ENCODE measurements at places on chromosomes 2 and 18.

- no peak for DNase-seq
Measured at GRCh38 chr18:72613534-72613930, 69.4 kb upstream of the CBLN2 start.

- no peak for DNase-seq
Measured at GRCh38 chr18:31190919-31191318, 28.3 kb upstream of the DSC1 start.

DNA sequence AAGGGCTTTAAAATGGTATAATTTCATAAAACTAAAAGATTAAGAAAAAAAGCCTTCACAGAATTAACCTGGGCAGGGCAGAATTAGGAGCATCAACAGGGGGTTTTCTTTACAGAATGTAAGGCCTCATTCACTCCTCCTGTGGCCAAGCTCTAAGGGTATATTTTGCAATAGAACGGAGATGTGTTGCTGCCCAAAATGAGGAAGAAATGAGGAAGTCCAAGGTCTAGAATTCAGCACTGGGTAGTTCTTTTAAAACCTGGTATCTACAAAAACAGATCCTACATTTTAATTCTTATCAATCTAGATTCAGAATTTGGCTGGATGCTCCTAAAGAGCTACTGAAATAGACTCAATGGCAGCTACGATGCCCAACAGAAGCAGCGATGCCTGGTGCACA lies 101.8 kb downstream of the AKAIN1 start:
- DNase-seq, result no peak

- DNase-seq, result no peak
Measured at GRCh38 chr2:111042772-111043771, 77.6 kb upstream of the BCL2L11 start.

GRCh38 chr2:1486670-1487069 lies 73.4 kb downstream of the TPO start:
- DNase-seq, result no peak

GRCh38 chr18:51943281-51943680 lies 396.7 kb upstream of the DCC start:
- no peak for DNase-seq

DNA sequence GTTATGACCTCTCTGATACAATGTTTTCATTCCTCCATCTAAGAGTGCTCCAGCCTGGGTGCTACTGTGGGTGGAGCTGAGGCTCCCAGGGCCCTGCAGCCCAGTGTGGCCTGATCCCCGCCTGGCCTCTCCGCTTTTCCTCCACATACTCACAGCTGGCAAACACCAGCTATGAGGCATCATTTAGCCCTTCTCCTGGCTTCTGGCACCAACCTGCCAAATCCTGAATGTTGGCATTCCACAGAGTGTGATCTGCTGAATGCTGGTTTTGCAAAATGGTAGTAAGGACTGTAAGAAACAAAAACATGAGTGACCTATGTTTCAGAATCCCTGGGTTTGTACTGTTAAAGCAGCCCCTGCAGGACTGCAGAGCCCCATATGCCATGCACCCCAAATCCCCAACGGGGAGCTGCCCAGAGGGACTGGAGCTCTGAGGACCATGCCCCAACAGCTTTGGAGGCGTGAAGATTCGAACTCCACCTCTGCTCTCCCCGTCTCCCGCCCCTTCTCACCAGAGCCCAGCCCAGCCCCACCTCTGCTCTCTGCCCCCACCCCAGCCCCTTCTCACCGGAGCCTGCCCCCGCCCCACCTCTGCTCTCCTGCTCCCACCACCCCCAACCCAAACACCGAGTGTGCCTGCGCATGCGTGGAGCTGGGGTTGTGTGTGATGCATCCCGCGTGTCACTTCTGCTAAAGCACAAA lies 4.2 kb downstream of the SLC66A2 start:
- DNase-seq, result no peak

- peak; percentile 60 for DNase-seq
Measured at GRCh38 chr2:72887032-72887739, at the start of gene SPR. TSS of gene SPR (plus strand) at chr2:72887408. CDS start at chr2:72887433, 25 bp downstream.

- no peak for DNase-seq
Measured at GRCh38 chr18:57784034-57784800, 18.9 kb downstream of the ATP8B1 start.

DNA sequence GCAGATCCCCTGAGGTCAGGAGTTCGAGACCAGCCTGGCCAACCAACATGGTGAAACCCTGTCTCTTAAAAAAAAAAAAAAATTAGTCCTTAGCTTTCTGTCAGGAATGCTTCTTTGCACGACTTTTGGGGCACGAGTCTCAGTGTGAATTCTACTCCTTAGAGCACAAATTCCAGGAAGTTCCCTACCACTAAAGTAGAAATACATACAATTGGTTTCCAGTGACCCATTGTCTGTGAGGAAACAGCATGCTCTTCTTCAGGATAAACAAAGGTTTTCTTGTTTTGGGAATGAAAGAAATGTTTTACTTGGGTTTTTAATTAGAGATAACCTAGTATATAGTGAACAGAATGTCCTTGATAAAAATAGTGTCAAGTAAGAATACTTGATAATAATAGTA lies 23.7 kb downstream of the PSMA8 start:
- DNase-seq, result no peak

- DNase-seq, result peak; percentile 4
Measured at GRCh38 chr2:6054161-6054671, 362.0 kb downstream of the SOX11 start.

DNA sequence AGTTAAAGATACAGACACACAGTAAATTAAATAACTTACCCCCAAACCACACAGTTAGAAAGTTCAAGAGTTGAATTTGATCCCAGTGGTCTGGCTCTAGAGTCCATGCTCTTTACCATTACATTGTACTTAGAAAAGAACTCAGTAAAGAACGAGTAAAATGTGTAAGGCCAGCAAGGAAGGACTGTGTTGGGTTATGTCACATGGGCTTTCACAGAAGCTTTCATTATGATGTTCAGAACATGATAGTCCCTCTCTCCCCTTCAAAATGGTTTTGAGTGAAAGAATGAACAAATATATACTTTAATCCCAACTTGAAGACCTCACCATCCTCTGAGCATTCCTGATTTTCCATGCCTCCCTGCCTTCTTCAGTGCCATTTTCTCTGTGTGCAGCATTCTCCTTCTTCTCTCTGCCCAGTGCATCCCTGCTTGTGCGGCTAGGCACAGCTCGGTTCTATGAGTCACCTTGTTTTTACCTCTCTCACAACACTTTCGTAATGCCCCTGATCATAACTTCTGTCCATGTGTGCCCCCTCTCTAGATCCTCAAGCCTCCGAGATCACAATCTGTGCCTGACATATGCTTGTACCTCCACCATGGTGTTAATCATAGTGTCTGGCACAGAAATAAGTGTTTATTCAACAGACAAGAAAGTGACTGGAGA lies 22.0 kb downstream of the RASGRP3 start:
- no peak for DNase-seq

GRCh38 chr2:232876161-232876977 lies 6.3 kb downstream of the SNORC start:
- peak; percentile 55 for DNase-seq

DNA sequence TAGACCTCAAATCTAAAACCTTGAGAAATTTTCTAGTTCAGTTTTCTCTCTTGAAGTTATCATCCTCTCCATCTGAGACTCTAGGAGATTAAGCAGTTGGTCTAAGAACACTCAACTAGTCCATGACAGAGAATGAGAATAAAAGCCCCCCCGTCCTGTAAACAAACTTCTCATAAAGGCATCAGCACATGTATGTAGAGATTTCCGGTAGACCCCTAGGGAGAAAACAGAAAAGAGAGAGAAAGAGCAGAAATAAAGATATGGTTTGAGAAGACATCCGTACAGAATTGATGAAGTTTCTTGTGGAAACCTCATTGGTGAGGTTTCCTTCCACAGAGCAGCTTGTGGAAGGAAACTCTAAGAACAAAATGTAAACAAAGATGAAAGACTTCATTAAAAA lies 3.2 kb upstream of the GPR155 start:
- DNase-seq, result no peak

DNA sequence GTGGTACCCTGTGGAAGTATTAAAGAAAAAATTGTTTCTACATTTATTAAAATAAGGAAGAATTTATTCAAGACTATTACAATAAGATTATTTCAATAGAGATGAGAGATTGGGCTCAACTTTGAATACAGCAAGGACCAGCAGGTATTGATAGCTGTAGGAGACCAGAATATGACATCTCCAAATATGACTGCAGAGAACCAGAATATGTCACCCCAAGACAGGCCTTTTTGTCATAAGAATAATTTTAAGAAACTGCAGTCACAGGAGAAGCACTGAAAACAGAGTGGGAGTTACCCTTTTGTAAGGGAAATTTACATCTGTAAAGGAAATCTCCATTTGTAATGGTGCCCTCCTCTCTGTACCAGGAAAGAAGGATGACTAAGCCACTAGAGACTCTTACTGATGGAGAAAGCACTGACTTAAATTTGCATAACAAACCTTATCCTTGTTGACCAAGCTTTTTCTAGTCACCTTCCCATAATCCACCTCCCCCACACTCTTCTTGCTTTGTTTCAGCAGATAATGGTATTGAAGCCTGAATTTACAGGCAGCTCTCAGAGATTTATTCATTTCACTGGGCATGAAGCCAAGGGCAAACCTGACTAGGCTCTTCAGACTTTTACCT lies 145.1 kb upstream of the RMP24 start:
- no peak for DNase-seq

- DNase-seq, result peak; percentile 7
Measured at GRCh38 chr2:20625491-20626391, 25.2 kb downstream of the HS1BP3 start.

GRCh38 chr2:239731422-239731821 lies 293.7 kb downstream of the NDUFA10 start:
- no peak for DNase-seq

- no peak for DNase-seq
Measured at GRCh38 chr2:110994250-110994961, 126.3 kb upstream of the BCL2L11 start.
